Heart right ventricle (tissue), 16 donors: ENCODE measurements at places on chromosomes 2 and 18.

DNA sequence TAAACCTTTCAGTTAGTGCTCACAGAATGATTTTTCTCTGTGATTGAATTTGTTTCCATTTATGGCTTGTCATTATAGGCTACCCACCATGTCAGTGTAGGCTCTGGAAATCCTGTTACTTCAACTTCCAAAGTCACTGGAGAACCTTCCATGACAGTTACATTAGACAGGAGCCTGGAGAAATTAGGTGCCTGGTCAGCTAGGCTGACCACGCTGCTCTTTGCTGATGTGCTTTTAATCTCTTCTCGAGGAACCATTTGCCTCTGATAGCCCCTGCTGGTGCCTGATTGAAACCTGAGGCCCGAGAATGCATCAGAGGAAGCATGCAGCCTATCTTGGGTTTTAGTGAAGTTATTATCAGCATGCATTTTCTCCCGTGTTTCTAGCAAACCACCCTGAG is 29.6 kb upstream of the TTN start:
- DNase-seq: no peak

- no peak for DNase-seq
These were observed 58.6 kb downstream of the NCK2 start for GRCh38 chr2:105803337-105803736.

GRCh38 chr2:168954256-168954655 is 53.2 kb downstream of the G6PC2 start:
- no peak for DNase-seq

- no peak for DNase-seq
These were observed 97.8 kb downstream of the EPC2 start for GRCh38 chr2:148742373-148742772.

DNA sequence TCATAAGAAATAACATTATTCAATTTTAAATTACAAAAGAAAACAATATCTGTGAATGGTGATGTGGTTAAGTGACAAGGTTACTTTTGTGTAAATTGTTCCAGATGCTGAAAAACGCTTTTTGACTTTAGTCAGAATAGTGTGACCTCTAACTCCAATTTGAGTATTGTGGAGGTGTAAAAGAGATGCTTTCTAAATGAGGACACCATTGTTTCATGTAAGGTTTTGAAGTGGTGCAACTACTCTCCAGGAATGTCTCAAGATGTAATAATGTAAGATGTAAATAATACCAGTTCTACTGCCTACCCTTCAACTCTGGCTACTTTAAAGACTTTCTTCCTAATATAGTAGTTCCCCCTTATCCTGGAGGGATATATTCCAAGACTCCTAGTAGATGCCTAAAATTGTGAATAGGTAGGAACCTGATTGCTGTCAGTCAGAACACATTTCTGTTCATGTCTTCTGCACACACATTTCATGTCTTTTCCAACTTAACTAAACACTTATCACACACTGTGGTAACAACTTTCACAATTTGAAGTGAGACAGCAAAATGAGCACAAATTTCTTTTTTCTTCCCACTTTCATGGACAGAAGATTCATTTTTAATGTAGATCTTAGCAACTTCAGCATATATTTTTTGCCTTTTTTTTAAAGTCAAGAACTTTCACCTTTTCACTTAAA is 39.1 kb upstream of the PPP1R1C start:
- DNase-seq: no peak

- DNase-seq: no peak
These were observed 75.8 kb downstream of the PHLPP1 start for GRCh38 chr18:62790871-62791772.

GRCh38 chr18:63906056-63906455 is 1.7 kb upstream of the SERPINB10 start:
- DNase-seq: no peak

DNA sequence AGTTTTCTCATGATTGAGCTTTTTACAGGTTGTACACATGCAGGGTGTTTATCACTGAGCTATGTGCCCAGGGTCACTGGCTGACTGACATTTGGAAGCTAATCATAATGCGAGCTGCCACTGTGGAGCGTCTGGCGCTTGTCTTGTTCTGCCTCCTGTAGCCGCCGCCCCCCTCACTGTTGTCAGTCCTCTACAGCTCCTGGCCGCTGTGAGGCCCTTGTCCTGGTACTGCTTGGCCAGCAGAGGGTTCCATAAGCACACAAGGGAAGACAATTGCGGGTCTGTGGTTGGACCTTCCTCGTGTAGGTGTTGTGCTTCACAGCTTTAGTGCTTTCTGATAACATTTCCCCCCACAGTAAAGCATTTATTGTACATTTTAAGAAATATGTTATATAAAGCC is 105.6 kb upstream of the LDLRAD4 start:
- peak; percentile 80 for DNase-seq

DNA sequence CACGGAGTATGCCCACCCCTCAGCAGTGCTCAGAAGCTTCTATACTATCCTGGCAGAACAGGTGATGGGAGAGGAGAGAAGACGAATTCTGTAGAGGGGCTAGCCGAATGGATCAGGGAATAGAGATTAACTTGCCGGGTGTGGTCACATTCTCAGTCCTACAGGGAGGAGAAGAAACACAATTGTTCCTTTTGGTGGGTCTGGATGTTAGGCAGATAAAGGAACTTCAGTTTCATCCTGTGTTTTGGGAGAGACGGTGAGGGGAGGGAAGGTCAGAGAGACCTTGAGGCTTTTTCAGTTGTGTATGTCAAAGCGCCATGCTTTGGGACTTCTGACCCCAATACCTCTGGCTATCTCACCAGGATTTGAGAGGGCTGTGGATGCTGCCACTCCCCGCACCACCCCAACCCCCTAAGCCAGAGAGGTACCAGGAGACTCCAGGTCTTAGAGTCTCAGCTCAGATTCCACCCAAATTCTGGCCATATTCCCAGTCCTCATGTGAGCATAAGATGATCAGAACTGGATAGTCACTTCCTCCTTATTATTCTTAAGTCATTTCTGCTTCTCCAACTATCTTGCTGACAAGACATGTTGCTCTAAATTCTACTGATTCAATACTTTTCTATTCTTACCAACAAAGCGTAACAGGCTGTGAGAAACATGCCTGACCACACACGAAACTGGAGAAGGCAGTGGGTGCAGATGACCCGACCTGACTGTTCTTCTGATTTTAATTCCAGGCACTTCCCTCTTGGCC is 2.3 kb upstream of the TMEM37 start:
- no peak for DNase-seq

DNA sequence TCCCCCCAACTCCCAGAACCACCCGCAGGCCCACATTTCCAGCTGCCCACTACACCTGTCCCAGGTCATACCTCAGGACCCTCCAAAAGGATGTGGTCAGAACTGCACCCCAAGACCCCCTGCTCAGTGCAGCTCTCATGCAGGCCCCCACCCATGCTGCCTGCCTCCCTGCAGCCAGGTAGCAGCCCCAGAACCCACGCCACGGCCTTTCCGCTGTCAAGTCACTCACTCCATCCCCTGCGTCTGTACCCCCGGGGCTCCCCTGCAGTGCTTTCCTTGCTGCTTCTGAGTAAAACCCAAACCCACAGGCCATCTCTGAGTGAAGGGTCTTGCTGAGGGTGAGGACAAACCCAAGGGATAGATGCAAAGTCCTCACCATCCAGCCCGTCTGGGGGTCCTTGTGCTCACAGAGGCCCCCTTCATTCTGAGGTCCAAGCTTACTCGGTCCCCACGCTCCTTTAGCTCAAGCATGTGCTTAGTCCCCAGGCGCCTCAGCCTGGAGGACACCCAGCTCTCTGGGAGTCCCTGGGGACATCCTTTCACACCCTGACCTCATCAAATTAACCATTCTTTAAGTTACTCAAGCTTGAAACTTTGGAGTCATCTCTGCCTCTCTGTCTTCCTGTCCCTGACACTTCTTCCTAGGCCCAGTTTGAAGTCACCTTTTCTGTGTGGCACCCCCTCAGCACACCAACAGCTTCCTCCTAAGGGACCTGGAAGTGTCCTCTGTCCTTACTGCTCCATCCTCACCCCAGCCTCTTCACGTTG is 130.1 kb downstream of the SMAD7 start:
- no peak for DNase-seq

GRCh38 chr2:103139628-103140268 is 377.9 kb downstream of the TMEM182 start:
- no peak for DNase-seq

- no peak for DNase-seq
These were observed 104.2 kb upstream of the TTC27 start for GRCh38 chr2:32523686-32524085.

DNA sequence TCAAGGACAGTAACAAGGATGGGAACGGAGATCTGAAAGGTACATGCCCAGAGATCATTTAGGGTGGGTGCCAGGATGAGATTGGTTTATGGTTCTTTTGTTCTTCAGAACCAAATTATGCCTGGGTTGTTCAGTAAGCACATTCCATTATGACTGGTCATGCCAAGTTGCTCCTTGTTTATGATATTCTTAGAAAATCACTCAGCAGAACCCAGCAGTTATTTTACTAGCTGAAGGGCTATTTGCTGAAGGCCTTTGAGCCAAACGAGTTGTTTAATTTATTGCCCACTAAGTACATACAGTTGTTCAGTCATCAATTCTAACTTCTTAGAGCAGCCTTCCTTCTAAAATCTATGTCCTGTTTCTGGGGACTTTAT is 635 bp downstream of the SLC3A1 start:
- no peak for DNase-seq

- no peak for DNase-seq
These were observed 156.1 kb downstream of the MYT1L start for GRCh38 chr2:2174956-2175355.

- no peak for DNase-seq
These were observed 165.5 kb downstream of the EHBP1 start for GRCh38 chr2:62870966-62871365.

DNA sequence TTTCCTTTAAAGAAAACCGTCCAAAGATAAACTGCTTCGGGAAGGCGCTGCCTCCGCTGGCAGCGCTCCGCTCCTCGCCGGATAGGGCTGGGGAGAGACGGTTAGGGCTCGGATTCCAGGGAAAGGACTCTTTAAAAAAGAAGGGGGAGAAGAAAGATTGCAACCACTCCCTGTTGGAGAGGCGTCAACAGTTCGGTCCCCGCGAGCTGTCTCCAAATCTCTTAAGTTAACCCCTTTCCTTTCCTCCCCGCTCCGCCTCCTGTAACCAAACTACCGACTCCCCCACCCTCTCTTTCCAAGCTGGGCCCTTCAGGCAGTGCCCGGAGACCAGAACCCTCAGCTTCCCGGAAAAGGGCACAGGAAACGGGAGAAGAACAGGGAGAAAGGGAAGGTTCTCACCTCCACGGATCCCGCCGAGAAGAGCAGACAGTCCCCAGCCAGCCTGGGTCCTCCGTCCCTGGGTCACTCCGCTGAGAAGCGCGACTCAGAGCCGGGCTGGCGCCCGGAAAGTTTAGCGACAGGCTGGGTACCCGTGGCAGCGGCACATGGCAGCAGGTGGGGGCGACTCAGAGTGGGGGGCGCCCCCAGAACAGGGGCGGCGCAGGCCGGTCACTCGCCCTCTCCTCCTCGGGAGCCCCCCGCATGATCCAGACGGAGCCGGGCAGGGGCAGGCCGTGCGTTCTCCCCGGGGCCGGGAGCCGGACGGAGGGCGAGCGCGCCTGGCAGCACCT is 675 bp downstream of the FZD5 start:
- no peak for DNase-seq

- DNase-seq: no peak
These were observed 21.5 kb downstream of the GPR39 start for GRCh38 chr2:132437852-132438669.

DNA sequence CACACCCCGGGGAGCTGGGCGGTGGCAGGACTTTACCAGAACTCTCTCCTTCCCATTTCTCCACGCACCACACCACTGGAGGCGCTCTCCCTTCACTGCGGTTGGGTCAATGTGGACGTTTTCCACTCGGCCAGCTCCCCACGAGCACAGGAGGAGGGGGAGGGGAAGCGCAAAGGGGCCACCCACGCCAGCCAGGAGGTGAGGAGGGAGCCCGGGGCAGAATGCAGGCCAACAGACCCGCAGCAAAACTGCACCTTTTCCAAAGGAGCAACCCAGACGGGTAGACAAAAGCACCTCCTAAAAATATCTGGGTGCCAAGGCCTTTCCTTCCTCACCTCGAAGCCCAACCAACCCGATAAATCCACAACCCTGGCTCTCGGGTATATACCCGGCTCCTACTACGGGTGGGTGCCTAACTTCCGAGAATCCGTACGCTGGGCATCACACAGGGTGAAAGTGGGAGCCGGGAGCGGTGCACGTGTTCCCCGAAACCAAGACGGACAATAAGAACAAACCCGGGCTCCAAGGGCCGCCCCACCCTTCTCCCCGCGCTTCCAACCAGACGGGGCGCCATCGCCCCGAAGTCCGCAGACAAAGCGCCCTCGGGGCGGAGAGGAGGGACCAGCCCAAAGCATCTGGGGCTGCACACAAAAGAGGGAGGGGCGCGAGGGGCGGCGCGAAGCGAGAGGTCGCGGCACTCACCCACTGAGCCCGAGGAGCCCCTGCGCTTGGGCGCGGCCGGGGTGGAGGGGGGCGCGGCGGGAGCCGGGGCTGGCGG is 1.0 kb downstream of the RTN4 start:
- peak; percentile 86 for DNase-seq

DNA sequence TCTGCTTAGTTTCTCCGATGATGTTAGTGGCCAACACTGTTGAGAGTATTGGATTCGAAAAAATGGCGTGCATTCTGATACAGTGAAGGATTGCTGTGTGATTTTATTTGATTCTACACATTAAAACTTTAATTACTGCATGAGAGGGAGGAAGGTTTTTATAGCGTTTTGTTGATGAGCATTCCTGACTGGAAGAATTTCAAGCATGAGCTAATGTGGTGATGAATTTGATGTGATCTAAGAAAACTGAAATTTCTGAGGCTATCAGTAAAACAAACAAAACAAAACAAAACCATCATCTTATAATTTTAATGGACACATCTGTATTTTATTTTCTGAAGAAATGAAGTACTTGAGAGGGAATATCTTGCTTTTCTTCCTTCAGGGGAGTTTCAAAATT is 59.6 kb downstream of the ITGB6 start:
- no peak for DNase-seq

GRCh38 chr18:10899481-10899880 is 249.9 kb downstream of the PIEZO2 start:
- DNase-seq: no peak

- no peak for DNase-seq
These were observed 14.1 kb upstream of the CREB1 start for GRCh38 chr2:207515671-207516070.
